Thoracic aorta (tissue), 2 donors: ENCODE measurements at places on chromosomes 5 and 9.

GRCh38 chr5:65198456-65199120 is 283.1 kb downstream of the ADAMTS6 start:
- DNase-seq, result no peak

- DNase-seq, result no peak
Measured at GRCh38 chr9:128233817-128234406, 30.7 kb downstream of the DNM1 start.

GRCh38 chr9:68538200-68538599 is 2.5 kb downstream of the TMEM252 start:
- peak; percentile 31 for DNase-seq

GRCh38 chr9:113580041-113580953 is 116.8 kb downstream of the RGS3 start:
- peak; percentile 79 for DNase-seq

- DNase-seq, result no peak
Measured at GRCh38 chr5:43192558-43193180, 644 bp downstream of the NIM1K start.

- no peak for DNase-seq
Measured at GRCh38 chr9:91178281-91179236, 183.2 kb downstream of the AUH start.

DNA sequence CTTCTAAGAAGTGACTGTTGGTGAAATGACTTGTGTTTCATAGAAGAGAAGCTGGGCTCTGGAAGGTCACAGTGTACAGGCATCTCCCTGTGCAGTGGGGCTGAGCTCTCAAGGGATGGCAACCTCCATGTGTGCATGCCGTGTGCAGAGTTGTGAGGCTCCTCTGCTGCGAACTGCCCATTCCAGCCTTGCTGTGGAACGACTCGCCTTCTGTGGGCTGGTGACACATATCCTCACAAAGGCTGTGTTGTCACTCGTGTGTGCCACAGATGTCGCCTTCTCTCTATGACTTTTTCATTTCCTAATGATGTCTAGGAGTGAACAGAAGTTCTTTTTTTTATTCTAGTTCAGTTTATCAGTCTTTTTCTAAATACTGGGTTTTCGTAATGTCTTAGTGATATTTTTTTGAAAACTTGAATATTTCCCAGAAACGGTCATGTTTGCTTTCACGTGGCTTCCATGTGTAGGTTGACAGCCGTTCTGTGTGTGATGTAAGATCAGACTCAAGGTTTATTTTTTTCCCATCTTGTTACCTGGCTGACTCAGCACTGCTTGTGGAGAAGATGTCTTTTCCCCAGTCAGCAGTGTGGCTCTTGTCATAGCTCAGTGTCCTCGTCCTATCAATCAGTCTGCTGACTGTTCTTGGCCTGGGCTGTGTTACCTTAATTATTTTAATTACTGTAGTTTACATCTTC is 57.3 kb upstream of the CACNA1B start:
- no peak for DNase-seq
